NCI-H1694 treated with DMSO at 0.1 percent for 48 hours (cell line): ENCODE measurements at places on chromosomes 16 and 17.

- no peak for DNase-seq
Measured at GRCh38 chr17:70074956-70075355, at the start of gene KCNJ16. Gene KCNJ16, plus strand, starts transcription at chr17:70075225. Its CDS starts 56,863 bp downstream, at chr17:70132088.

DNA sequence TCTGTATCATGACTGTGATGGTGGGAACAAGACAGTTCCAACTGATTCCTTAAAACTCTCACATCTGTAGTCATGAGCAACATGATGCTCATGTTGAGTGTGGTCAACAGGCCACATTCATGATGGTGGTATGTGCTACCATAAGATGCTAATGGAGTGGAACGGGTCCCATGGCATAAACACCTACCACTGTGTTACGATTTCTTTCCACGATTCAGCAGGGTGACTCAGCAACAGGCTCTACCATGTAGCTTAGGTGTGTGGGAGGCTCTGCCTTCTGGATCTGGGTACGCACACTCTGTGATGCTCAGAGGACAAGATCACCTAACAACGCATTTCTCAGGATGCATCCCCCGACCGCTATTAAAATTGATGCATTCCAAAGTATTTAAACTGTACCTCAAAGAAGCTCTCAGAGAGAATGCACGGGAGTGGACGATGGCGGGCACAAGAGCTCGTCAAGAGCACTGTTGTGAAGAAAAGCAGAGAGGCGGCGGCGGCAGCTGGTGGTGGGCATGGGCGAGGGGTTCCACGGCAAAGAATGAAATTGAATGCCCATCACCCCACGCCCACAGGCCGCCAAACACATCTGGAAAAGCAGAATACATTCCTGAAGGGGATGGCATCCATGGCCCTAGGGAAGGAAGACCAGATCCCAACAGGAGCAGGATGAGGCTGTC, 133.3 kb downstream of the ZNF778 start:
- DNase-seq: no peak

GRCh38 chr16:13631916-13632315, 288.0 kb upstream of the ERCC4 start:
- DNase-seq: no peak

DNA sequence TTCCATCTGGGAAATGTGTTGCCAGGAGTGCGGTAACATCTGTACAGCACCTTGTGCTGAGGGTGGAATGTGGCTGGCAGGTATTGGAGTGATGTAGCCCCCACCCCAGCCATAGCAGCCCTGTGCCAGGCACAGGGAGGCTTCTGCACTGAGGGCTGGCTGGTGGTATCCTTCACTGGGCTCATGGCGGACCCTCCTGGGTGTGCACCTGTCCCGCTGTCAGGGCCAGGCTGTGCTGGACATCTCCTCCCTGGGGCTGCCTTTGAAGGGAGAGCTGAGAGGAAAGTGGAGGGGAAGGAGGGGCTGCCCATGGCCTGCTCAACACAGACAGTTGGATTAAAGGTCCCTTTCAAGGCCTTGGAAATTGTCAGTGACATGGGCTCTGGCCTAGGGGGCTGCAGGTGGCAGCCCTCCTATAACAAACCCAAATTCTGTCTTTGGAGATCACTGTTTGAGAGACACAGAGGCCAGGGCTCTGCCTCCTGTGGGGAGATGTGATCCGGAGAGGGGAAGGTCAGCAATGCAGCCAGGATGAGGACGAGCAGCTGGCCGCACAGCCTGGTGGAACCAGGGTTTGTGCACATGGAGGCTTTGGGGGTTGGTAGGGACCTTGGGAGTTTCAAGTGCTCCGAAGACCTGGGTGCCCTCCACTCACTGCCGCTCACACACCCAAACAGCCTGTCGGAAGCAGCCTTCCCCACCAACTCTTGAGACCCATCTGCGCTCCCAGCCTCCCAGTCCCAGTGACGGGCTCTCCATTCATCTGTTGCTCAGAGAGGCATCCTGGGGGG, 22.8 kb downstream of the NKD1 start:
- no peak for DNase-seq

DNA sequence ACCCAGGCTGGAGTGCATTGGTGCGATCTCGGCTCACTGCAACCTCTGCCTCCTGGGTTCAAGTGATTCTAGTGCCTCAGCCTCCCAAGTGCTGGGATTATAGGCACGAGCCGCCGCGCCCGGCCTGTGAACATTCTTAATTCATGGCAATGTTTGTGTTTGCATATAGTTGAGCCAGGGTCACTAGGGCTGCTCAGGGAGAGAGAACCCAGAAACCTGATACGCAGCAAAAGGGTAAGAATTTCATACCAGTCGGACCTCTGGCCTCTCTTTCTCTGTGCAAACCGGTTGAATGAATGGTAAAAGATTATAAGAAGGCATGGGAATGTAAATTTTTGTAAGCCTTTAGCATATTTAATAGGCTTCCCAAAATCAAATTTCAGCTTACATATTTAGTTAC, 6.9 kb upstream of the TMEM98 start:
- DNase-seq: no peak

- DNase-seq: no peak
Measured at GRCh38 chr17:74430385-74430705, 1.5 kb upstream of the GPRC5C start.

DNA sequence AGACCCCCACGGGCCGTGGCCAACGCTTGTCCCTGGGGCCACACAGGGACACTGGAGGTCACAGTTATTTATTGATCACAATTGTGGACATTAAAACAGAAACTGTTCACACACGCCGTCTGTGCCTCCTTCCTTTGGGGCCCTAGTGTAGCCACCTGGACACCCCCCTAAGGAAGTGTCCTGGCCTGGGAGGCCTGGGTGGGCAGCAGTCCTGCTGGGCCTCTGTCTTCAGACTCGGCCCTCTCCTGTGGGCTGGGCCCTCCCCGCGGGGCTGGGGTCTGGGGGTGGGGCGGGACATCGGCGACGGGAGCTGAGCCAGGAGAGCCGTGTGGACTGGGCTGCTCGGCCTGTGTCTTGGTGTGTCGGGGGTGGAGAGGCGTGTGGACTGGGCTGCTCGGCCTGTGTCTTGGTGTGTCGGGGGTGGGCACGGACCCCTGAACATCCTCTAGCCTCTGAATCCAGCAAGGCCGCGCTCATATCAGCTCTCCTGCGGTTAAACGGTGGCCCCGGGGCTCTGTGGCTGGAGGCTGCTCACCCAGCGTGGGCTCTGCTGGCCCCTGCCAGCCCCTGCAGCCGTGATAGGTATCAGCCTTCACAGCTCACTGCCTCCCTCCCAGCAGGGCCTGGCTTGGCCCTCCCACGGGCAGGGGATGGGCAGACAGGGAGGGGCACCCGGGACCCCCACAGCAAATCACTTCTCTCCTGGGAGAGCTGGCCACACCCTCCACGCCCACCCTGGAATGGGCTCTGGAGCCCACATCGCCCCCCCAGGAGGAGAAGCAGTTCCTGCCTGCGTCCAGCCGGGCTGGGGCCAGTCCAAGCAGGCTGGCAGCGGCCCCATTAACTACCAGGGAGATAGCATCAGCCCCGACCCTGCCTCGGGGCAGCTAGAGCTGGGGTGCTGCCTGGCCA, 1.1 kb upstream of the NHLRC4 start:
- DNase-seq: no peak

DNA sequence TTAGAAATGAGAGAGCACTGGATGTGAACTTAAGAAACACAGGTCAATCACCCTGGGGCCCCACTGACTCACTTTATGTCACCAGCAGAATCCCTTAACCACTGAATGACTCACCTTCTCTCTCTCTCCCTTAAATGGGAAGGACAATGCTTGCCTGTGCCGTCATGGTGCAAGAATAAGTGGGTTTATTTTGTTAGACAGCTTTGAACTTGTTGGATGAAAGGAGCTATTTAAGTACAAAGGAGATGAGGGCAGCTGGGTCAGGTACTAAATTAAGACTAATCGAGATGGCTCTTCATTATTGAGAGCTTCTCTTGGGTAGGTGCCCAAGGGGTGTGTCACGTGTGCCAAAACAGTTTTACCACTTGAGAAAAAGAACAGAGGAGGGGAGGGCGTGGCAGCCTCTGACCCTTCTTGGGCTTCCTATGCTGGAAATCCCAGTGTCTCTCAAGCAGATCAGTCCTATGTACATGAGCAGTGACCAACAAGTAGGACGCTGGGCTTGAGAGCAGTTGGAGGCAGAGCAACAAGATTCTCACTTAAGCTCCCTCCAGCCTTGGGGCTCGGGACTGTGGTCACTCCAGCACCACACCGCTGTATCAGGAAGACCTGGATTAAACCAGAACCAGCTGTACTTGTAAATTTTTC, 6.7 kb upstream of the KRT31 start:
- DNase-seq: no peak

DNA sequence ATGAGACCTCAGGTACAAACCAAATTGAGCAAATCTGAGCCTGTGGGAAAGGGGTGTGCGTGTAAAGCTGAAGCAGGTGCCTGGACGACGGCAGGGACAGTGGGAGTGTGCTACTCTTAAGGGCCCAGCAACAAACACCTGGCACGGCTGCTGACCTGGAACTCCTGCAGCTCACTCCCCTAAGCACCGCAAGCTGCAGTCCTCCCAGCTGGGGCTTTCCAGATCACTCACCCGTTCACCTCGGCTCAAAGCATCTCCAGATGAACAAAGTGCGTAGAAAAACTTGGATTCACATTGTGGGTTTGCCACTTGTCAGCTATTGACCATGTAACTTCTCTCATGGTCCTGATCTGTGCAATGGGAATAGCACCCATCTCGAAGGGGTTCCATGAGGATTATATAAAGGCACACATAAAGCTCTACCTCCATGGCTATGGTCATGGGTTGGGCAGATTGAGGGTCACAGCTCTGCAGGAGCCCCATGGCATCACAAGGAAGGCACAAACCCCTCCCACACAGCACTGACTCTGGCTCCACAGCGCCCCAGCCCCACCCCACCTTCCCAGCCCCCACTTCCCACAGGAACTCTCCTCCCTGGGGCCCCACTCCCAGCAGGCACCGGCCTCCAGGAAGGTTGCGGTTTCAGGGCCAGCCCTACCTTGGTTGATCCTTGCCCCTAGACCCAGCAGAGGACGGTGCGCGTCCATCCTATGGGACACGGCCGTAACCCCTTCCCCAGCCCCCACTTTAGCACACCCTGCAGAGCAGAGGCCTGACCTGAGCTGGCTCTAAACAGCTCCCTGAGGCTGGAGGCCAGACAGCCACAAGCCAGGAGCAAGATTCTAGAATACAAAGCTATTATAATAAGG, 21.9 kb downstream of the ST3GAL2 start:
- no peak for DNase-seq

DNA sequence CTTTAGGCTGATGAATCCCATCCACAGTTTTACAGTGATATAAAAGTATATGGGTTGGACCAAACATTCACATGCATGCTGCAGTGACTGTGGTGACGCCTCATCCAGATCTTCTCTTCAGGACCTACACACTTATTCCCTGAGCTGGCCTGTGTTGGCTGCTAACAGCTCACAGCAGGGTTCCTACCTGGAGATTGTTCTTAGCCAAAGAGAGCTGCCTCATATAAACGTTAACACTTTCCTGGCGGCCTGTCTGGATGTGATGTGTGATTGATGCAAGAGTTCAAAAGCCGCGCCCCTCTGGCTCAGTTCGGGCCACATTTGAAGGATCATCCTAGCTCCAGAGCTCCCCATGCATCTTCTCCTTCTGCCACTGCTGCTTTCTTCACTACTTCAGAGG, 93.0 kb upstream of the NETO2 start:
- no peak for DNase-seq

DNA sequence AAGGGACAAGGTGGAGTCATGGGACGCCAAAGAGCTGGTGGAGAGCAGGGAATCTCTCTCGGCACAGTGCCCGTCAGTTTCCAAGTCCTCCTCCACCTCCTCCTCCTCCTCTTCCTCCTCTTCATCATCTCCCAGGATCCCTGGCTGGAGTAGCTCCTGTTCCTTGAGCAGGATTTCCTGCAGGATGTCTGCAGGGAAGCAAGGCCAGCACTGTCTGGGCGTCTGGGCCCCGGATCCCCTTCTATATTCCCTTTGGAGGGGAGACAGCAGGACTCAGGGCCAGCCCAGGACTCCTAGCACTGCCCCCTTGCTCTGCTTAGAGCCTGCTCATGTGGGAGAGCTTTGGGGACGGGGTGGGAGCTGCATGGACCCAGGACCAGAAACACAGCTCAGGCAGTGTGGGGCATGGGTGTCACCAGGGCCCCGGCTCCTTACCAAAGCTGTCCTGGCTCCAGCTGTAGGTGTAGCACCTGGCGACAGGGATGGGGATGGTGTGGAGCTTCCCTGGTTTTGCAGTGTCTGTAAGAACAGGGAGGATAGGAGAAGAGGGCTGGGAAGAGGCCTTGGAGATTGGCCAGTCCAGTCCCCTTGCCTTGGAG, 21.3 kb upstream of the PIK3R6 start:
- DNase-seq: no peak

DNA sequence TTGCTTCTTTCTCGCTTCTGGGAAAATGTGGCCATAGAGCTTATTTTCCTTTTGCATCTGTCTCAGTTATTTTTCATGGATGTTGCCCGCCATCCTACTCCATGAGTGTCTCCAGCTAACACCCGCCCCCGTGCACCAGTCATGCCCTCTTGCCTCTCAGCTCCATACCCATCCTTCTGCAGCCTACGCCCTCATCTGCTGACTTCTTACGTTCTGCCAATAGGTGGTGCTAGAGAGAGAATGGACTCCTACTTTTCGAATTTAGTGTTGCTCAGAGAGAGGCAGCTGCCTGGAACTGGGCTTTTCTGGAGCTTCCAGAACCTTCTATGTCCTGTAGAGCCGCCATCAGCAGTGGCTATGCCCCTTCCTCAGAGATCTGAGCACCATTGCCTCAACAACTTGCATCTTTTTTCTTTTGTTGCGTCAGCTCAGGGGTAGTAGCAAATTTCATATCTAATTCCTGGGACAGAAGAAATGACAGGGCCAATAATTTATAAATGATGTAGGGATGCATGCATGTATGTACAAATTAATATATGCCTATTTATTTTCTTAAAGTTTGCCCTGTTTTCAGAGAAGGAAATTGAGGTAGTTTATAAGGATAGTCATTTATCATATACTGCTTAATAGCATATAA, 119.7 kb upstream of the MYOCD start:
- DNase-seq: peak; percentile 0

DNA sequence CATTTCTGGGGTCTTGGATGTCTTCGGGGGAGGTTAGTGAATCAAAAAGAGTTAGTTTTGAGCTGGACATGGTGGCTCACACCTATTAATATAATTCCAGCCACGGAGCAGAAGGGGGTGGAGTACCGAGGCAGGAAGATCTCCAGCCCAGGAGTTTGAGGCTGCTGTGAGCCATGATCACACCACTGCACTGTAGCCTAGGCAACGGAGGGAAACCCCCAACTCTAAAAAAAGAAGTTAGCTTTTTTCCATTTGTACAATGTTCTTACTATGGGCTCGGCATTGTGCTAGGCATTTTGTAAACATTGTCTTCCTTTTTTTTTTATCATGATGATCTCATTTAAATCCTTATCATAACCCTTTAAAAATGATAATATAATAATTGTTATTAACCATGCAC, 8.3 kb upstream of the SNF8 start:
- DNase-seq: no peak

DNA sequence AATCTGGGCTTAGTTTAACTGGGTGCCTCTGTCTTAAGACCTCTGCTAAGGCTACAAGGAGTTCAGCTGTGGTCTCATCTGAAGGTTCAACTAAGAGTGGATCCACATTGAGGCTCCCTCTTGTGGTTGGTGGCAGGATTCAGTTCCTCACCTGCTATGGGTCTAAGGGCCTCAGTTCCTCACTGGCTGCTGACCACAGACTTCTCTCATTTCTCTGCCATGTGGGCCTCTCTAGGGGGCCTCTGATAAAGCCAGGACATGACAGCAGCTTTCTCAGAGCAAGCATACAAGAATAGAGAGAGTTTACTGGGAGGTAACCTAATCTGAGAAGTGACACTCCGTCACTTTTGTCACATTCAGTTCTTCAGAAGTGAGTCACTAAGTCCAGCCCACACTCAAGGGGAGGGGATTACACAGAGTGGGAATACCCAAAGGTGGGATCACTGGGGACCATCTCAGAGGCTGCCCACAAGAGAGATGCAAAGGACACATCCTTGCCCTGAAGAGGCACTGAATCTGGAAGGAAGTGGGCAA, 19.2 kb upstream of the ABAT start:
- peak; percentile 7 for DNase-seq
